ENCODE measurements at places on chromosomes 16 and 17. TPM values are rescaled to one million over a fixed set of nuclear protein-coding genes. Genes with fewer than 3 reads are reported as not detected.

EEF2K gene
- 20.9 TPM for total RNA-seq

NHLRC4 gene
- 0.73 TPM for total RNA-seq

HIGD1B gene
- not detected for total RNA-seq

GRCh38 chr17:1030684-1031532 is 34.0 kb downstream of the TIMM22 start:
- H3K27me3 ChIP-seq = no peaks in the 10 kb centered on the region
- no peak overlapping the region for H3K27ac ChIP-seq
- H3K36me3 ChIP-seq = no peaks in the 10 kb centered on the region
- DNase-seq = no peak

GRCh38 chr16:84766978-84767773 is 52.6 kb upstream of the CRISPLD2 start:
- DNase-seq = no peak
- no peak overlapping the region for H3K27ac ChIP-seq
- H3K4me1 ChIP-seq = no peaks in the 10 kb centered on the region
- H3K4me3 ChIP-seq = no peak overlapping the region
- no peaks in the 10 kb centered on the region for H3K27me3 ChIP-seq
- H3K36me3 ChIP-seq = peaks cover 44% of the 10 kb centered on the region

GRCh38 chr16:86959091-86959651 is 358.0 kb downstream of the C16orf95 start:
- no peak for DNase-seq
- H3K4me3 ChIP-seq = no peak overlapping the region
- H3K27ac ChIP-seq = no peak overlapping the region
- H3K36me3 ChIP-seq = no peaks in the 10 kb centered on the region
